ENCODE measurements at places on chromosomes 7 and 10.

GRCh38 chr10:31479752-31480151, 160.7 kb downstream of the ZEB1 start:
- DNase-seq, result no peak

- DNase-seq, result peak; percentile 99
Measured at GRCh38 chr10:4541292-4541691, 284.7 kb upstream of the AKR1E2 start.

DNA sequence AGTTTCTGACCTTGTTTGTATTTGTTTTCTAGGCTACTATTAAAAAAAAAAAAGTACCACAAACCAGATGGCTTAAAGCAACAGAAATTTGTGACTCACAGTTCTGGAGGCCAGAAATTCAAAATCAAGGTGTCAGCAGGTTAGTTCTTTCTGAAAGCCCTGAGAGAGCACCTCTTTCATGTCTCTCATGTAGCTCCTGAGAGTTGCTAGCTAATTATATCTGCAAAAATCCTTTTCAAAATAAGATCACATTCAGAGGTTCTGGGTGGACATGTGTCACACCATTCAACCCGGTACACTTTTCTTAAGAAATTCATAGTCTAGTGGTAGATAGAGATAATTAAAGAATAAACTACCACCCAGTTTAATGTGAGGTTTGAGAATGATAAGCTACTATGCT, 888.6 kb downstream of the GRID1 start:
- DNase-seq, result no peak

DNA sequence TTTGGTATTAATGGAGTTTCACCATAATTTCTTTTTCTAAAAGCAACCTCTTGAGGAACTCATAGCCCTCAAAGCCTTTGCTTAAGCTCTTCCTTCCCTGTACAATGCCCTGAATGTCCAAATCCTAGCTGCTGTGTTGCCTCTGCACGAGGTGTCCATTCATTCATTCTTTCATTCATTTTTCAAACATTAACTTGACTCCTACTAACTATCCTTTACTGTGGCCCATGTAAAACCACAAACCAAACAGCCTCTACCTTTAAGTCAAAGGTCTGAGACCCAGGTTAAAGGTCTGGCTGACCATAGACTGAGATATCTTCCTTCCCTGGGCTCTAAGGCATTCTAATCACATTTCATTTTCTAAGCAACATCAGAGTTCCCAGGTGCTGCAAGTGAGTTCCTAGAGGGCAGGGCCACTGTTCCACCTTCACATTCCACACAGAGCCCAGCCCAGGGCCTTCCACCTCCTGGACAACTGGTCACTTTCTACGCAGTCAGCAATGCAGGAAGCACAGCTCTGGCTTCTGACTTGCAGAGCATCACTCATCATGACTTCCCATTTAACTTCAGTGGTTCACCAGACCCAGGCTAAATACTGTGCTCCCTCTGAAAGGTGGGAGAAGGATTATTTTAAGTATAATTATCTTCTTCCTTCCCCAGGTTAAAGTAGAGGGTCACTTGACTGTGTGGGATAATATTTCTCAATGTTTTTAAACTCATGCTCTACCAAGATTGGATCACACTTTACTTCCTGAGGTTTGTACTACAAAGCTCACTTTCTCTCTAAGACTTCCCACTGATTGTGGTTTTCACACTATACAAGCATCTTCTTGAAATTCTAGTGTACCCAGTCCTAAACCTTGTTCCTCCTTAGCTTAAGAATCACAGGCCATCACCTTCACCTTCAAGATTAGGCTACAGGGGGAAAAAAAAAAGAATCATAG, 19.1 kb downstream of the ATXN7L1 start:
- DNase-seq, result peak; percentile 22

GRCh38 chr10:105188737-105189462, 547.8 kb downstream of the SORCS3 start:
- DNase-seq, result peak; percentile 96

DNA sequence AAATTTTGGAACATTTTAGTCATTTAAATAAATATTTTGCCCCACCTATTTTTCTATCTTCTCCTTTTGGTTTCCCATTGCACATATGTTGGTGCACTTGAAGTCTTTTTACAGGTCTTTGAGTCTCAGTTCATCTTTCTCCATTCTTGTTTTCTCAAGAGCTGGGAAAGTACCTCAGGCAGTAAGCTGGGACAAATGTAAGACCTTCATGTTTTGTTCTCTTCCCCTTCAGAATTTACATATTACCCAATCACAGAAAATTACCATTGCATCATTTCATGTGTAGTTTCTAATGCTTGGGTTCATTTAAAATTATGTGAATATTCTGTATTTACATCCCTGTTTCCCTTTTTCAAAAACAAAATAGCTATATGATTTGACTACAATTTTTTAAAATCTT, 1150.0 kb upstream of the POT1 start:
- no peak for DNase-seq

GRCh38 chr10:29119374-29119773, 169.5 kb upstream of the LYZL1 start:
- DNase-seq, result peak; percentile 16

DNA sequence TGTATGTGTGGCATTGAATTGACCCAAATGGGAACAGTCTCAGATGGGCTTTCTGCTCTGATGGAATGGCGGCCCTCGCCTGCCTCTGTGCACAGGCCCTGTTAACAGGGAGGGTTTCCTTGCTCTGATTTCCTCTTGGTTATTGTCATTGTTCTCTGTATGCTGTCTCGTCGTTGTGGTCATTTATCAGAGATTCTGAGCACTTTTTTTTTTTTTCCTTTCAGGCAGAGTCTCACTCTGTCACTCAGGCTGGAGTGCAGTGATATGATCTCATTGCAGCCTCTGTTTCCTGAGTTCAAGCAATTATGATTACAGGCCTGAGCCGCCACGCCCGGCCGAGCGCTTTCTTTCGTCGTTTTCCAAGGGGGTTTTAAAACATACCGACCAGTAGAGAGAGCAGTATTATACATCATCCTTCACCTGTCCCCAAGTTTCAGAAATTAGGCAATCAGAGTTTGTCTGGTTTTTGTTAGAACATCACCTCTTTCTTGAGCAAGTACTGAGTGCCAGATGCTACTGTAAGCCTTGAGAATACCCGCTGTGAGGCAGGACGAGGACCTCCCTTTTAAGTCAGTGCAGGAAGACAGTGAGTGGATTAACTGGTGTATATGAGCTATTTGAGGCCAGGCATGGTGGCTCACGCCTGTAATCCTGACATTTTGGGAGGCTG, 6.5 kb downstream of the CHST12 start:
- DNase-seq, result no peak

- no peak for DNase-seq
Measured at GRCh38 chr10:131578472-131578970, 267.0 kb upstream of the TCERG1L start.

- no peak for DNase-seq
Measured at GRCh38 chr10:73444457-73444856, 11.1 kb upstream of the MSS51 start.

DNA sequence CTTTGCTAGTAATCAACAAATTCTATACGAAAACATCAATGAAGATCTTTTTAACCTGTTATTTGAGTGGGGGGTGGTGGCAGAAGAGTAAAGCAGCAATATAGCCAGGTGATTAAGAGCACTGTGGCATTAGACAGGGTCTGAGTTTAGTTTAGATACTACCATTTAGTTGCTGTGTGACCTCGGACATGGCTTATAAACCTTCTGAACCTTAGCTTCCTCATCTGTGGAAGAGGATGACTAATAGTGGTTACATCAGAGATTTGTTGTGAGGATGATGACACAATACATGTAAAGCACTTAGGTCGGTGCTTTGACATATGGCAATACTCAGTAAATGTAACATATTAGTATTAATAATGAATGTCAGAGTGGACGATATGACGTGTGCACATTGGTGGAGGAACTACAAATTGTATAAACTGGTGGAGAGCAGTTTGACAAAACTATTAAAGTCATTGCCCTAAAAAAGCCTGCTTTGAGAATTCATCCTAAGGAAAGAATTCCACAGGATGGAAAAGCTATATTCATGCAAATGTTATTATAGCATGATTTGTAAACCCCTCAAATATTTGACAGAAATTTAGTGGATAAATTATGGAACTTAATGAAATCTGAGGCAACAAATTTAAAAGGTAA, 24.3 kb downstream of the SPAG6 start:
- DNase-seq, result peak; percentile 35

DNA sequence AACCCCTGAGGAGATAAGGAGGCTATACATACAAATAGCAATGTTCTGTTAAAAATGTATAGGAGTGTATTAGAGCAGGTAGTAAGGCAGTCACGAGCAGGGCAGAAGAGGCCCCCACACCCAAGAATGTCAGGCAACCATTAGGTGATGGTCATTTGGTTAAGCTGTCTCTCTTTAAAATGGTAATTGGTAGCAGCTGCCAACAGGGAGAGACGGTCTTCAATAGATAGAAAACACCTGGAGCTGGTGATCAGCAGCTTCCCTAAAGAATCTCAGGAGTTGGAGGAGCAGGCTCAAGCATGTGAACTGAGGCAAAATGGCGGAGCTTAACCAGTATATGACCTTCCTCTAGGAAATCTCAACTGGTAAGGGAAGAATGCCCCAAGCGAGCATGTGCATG, 26.4 kb upstream of the HTR5A start:
- no peak for DNase-seq

DNA sequence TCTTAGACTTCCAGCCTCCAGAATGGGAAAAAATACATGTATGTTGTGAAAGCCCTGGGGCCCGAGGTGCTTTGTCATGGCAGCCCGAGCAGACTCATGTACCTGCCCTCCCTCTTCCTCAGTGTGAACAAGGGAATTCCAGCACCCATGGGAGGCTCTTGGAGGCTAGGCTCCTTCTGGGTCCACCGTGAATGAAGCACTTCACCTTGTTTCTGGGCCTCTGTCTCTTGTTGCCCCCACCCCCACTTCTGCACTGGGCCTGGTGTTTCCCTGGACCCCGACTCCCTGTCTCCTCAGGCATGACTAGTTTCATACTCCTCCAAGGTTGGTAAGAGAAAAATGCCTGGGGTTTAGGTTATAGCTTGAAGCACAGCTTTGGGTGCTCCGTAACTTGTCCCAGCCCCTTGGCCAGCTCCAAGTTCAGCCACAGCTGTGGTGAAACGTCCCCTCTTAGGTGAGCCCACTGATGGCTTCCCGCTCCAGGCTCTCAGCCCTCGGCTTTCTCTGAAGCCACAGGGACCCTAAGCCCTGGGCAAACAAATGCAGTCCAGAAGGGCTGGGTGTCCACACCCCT, 30.2 kb upstream of the ARHGAP22 start:
- DNase-seq, result no peak

GRCh38 chr7:99638731-99639130, 22.0 kb downstream of the ZSCAN25 start:
- DNase-seq, result no peak

GRCh38 chr10:84447701-84448400, 119.5 kb downstream of the CCSER2 start:
- peak; percentile 67 for DNase-seq

DNA sequence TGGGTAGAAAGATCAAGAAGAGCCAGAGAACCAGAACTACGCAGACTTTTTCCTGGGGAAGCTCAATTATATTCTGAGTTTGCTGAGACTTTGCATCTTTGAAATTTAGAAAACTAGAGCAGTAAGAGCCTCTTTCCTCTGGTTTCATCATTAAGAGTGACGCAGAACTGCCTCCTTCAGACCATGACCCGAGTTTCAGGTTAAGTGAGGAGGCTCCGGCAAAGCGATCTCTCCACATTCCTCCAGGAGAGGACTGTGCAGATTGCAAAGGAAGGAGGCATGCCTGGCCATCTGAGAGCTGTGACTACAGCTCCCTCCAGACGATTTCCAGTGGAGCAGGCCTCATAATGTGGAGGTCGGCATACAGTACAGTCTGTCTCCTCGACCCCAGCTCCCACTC, 115.8 kb upstream of the LANCL2 start:
- no peak for DNase-seq

- no peak for DNase-seq
Measured at GRCh38 chr7:25478925-25479324, 250.6 kb upstream of the NPVF start.

GRCh38 chr10:33195608-33196376, 138.7 kb downstream of the NRP1 start:
- DNase-seq, result peak; percentile 63

DNA sequence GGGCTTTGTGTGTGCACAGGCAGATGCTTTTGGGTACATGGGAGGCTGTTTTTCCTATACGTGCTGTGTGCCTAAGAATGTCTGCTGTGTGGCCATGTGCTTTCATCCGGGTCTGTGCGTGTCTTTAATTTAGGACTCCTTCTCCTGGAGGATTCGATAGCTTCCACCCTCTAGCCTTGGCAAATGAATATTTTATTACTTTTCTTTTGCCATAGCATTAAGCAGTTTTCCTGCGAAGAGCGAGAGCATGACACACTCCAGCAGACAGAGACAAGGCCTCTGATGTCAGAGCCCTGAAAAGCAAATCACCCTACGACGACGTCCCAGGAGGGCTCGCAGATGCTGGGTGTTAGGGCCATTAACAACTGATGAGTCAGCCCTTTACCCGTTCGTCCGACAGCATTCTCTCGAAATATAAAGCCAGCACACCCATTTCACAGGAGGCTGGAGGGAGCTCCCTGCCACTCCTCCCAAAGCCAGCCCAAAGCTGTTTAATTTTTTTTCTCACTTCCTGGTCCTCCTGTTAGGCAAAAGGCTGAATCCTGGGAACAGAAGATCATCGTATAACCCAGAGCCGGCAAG, 311.3 kb upstream of the ZMIZ1 start:
- peak; percentile 82 for DNase-seq

DNA sequence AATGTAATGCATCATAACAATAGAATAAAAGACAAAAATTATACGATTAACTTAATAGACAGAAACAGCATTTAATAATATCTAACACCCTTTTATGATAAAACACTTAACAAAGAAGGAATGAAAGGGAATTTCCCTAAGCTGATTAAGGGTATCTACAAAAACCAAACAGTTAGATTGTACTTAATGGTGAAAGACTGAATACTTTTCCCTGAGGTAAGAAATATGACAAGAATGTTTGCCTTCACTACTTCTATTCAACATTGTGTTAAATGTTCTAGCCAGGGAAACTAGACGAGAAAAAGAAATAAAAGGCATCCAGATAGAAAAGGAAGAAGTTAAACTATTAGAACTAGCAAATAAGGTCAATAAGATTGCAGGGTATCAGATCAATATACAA, 276.9 kb downstream of the BAMBI start:
- peak; percentile 30 for DNase-seq

DNA sequence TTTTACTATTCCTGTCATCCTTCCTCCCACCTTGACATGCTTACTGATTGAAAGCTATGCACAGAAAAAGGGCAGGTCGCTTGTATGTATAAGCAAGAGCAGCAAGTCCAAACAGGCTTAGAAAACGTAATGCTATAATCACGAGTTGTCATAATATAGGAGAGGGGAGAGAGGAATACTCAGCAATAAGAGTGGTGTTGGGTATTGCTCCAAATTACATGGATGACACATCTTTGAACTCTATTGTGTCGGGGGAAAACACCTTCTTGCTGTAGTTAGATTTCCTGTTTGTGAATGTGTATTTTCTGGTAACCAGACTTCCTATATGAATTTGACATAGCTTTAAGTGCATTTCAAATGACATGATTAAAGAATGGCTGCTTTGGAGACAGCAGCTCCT, 7.5 kb downstream of the MET start:
- DNase-seq, result peak; percentile 54

DNA sequence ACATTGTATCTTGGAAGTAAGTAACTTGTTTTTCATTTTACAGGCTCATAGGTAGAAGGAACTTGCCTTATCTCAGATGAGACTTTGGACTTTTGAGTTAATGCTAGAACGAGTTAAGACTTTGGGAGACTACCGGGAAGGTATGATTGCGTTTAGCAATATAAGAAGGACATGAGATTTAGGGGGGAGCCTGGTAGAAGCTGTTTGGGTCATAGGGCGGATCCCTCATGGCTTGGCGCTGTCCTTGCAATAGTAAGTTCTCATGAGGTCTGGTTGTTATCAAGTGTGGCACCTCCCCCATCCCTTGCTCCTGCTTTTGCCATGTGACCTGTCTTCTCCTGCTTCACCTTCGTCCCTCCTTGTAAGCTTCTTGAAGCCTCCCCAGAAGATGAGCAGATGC, 110.3 kb downstream of the MKX start:
- DNase-seq, result no peak
